ENCODE measurements at places on chromosomes 12 and 14.
A peak's percentile ranks its signal among the peaks of the same experiment; 100 is the strongest.

- DNase-seq, result no peak
Observed at GRCh38 chr14:104291123-104292000, 153.0 kb downstream of the KIF26A start.

GRCh38 chr14:101109981-101110728 is 206.6 kb upstream of the RTL1 start:
- DNase-seq, result no peak

DNA sequence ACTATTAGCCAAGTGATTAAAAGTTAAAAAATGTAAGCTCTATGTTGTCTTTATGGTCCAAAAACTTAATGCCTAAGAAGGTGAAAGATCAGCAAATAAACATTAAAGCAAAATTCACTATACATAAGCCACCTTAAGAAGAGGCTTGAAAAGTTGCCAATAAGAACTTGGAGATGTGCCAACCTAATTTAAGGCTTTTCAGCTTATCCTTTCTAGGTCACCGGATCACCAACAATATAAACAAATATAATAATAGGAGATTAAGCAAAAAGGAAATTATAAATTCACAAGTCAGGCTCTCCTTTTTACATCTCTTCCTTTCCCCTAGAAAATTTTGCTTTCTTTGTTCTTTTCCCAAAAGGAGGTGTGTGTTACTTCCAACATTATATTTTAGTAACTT is 30.9 kb downstream of the SLC2A3 start:
- no peak for DNase-seq

DNA sequence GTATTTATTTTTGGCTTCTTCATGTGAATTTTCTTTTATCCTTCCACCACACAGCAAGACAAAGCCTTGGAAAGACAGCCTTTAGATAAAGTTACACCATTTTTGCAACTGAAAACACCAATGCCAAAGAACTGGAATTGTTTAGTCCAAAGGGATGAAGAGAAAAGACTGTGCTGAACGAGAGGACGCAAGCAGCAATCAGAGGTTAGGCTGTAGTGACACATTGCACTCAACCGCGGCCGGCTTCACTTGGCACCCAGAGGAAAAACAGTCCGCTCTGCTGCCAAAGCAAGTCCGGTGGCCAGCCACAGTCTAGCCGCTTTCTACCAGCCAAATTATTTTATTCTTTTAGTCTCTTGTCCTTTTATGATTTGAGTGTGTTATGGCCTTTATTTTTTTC is 49.1 kb upstream of the KCNJ8 start:
- no peak for DNase-seq

- DNase-seq, result no peak
Observed at GRCh38 chr12:106329231-106329982, 26.9 kb downstream of the TCP11L2 start.

DNA sequence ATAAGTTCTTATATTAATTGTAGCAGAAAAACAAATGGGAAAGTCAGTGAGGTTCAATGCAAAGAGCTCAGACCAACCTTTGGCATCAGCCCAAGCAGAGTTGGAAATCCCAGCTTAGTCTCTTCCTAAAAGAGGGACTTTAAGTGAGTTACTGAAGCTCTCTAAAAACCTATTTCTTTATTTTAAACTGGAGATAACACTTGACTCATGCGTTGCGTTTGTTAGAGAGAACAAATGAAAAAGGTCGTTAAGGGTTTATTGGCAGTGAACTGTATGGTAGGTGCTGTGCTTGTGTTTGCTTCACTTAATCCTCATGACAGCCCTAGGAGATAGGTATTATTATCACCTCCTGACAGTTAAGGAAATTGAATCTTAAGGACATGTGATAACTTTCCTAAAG is 396.5 kb downstream of the RAD51B start:
- DNase-seq, result no peak

GRCh38 chr12:6386038-6386437 is 2.1 kb downstream of the LTBR start:
- DNase-seq, result no peak

GRCh38 chr14:67512463-67513310 is 20.4 kb upstream of the PLEKHH1 start:
- no peak for DNase-seq

GRCh38 chr12:93311827-93312226 is 65.9 kb upstream of the NUDT4 start:
- DNase-seq, result no peak

GRCh38 chr12:5500331-5500659 is 68.4 kb downstream of the NTF3 start:
- DNase-seq, result no peak

GRCh38 chr12:49331380-49332222 is 5.4 kb downstream of the C1QL4 start:
- no peak for DNase-seq

DNA sequence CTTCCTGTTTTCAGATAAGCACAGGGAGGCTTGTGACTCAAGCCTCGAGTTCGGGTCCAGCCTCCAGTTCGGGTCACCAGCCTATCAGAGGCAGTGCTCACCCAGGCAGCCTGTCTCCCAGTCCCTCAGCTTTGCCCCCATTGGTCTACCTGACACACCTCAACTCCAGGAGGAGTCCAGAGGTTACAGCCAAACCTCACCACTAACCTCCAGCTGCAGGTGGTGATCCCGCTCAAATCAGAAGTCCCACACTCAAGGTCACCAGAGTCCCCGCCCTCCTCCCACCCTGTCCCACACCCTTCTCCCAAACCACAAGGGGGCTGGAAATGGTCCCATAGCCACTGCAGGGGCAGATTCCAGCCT is 42.1 kb downstream of the KDM2B start:
- DNase-seq, result no peak

- DNase-seq, result no peak
Observed at GRCh38 chr12:28035500-28035899, 63.0 kb upstream of the PTHLH start.

DNA sequence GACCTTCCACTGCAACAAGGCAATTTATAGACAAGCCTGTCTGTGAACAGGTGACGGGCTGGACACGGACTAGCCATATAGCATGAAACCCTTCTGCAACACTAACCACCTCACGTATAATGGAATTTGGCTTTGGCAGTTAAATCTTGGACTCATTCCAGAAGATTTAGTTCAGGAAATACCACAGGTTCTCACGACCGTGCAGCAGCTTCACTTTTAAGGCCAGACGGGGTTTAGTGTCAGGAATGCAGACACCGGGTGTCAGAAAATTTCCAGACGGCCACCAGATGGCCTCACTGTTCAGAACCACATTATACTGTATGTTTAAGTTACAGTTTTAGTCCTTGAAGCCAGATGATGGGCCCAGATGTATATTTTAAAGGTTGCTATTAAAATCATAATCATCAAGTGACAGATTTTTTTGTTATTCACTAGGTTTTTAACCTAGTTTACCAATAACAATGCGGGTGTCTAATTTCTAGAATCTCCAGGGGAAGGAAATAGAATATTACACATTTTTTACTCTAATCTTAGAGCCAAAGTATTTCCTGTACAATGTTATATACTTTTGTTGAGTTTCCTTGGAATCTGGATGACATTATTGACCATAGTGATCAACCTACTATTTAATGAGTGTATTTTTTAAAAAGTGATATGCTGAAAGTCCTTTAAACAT is 90.5 kb upstream of the TMPO start:
- peak; percentile 34 for DNase-seq

GRCh38 chr14:25215607-25216006 is 165.7 kb upstream of the STXBP6 start:
- DNase-seq, result no peak
